Activated CD4-positive, alpha-beta T cell treated with anti-CD3 and anti-CD28 coated beads, Interleukin-2, amount 10 ng/mL, durations not matched to agents 24 days and 14 days (primary cell): ENCODE measurements at places on chromosomes 4 and X. TPM values are rescaled to one million over a fixed set of nuclear protein-coding genes. Genes with fewer than 3 reads are reported as not detected.
A peak's percentile ranks its signal among the peaks of the same experiment; 100 is the strongest.

MAGEA9B gene
- total RNA-seq: not detected in 2 replicates

ANKRD37 gene
- total RNA-seq: 16.3 and 17.2 TPM in 2 replicates

NBDY gene
- 29.8 and 29.9 TPM in 2 replicates for total RNA-seq

EFNB1 gene
- 6.3 and 7.1 TPM in 2 replicates for total RNA-seq

DNA sequence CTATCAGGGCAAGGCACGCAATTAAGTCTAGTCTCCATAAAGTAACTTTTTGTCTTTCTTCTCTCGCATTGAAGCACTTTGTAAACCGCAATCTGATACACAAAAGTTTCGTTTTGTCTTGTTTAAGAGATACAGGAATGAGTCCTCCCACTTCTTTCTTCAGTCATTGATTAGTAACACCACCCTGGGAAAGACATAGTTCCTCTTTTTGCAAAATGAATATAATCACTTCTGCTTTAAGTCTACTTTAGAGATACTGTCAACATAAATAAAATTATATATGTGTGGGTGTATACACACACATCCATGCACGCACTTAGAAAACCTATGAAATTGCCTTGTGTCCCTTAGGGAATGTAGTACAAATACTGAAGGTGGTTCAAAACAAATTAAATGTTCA is 11.7 kb downstream of the COQ2 start:
- no peak for DNase-seq
- H3K27me3 ChIP-seq: no peaks in the 10 kb centered on the region
- H3K4me3 ChIP-seq: no peak overlapping the region
- H3K4me1 ChIP-seq: peaks cover 27% of the 10 kb centered on the region
- H3K27ac ChIP-seq: no peak overlapping the region

- no peaks in the 10 kb centered on the region for H3K27me3 ChIP-seq
- H3K4me3 ChIP-seq: no peak overlapping the region
- H3K27ac ChIP-seq: no peak overlapping the region
- no peak for DNase-seq
These were observed 37.8 kb downstream of the CYTL1 start for GRCh38 chr4:4981427-4981826.

DNA sequence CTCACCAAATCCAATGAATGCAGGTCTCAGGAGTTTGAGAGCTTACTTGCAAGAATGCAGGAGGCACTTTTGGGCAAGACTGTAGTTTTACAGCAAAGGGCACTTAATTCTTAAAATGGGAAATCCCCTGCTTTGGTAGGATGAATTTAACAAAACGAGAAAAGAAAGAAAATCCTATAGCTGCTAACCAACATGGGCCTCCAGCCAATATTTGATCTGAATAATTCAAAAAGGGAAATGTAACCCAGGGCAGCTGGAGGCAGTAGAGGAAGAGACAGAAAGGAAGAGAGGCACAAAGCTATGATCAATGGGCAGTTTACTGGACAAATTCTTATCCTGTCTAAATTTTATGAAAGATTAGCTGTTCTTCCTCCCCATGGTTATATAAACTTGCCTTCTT is 142.3 kb downstream of the SH3KBP1 start:
- peaks cover 26% of the 10 kb centered on the region for H3K36me3 ChIP-seq
- H3K4me1 ChIP-seq: peaks cover 69% of the 10 kb centered on the region
- peak overlapping the region; percentile 97 for H3K27ac ChIP-seq
- DNase-seq: no peak
- no peaks in the 10 kb centered on the region for H3K27me3 ChIP-seq

DNA sequence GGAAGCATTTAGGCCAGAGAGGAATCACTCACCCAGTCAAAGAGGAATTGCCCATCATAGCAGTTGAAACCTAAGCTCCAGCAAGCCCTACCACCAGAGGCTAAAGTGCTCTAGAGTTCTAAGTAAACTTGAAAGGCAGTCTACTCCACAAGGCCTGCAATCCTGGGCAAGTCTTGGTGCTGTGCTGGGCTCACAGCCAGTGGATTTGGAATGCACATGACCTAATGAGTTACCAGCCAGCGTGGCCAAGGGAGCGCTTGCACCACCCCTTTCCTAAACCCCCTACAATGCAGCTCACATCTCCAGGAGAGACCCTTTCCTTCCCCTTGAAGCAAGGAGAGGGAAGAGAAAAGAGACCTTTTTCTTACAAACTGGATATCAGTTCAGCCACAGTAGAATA is 445.7 kb downstream of the GASK1B start:
- H3K4me1 ChIP-seq: no peaks in the 10 kb centered on the region
- no peaks in the 10 kb centered on the region for H3K27me3 ChIP-seq
- H3K36me3 ChIP-seq: no peaks in the 10 kb centered on the region

- no peak for DNase-seq
- no peaks in the 10 kb centered on the region for H3K4me1 ChIP-seq
- no peaks in the 10 kb centered on the region for H3K36me3 ChIP-seq
- no peak overlapping the region for H3K4me3 ChIP-seq
These were observed 516.2 kb upstream of the ADGRL3 start for GRCh38 chr4:60683973-60684372.

GRCh38 chrX:152847281-152847680 is 16.4 kb downstream of the NSDHL start:
- no peak for DNase-seq
- no peak overlapping the region for H3K27ac ChIP-seq
- H3K4me3 ChIP-seq: no peak overlapping the region
- H3K27me3 ChIP-seq: no peaks in the 10 kb centered on the region
